ENCODE measurements at places on chromosomes 1 and 21.
A peak's percentile ranks its signal among the peaks of the same experiment; 100 is the strongest.

GRCh38 chr21:38310646-38311485, 54.1 kb downstream of the KCNJ15 start:
- no peak for DNase-seq

DNA sequence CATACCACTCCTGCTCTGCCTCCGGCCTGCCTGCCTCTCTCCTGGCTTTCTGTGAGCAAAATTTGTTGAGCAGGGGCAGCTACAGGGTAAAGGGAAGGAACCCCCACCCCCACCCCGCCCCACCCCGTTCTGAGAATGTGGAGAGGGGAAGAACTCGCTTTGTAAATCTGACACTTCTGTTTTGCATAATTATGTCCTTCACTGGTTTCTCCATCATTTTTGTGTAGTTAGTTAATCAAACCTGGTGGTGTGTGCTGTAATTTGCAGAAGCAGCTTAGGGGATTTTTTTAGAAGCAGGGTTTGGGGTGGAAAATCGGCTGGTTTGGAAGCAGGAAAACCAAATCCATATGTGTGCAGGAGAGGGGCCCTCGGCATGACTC, 58.1 kb upstream of the TMEM51 start:
- no peak for DNase-seq

DNA sequence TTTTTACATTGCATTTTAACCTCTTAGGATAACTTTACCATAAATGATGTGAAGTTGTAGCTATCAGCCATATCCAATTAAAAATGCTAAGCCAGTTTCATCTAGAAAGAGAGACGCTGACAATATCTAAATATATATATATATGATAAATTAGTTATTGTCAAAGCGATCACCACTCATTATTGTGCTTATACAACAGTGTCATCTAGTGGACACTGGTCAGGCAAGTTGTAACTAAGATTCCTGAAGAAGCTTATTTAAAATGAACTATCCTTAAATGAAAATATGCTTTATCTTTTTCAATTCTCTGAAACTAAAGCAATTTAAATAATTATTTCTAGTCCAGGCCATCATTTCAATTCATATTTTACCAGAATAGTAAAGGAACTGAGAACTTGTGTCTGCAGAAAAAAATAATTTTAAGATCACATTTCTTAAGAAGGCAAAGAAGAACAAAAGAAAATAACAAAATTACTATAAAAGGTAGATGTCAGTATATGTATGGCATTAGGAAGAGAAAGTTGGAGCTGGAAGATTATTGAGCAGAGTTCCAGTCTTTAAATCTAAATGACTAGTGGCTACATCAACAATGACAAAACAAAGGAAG, 193.3 kb upstream of the SNX7 start:
- no peak for DNase-seq

- no peak for DNase-seq
Observed at GRCh38 chr1:6807782-6808181, 22.5 kb downstream of the CAMTA1 start.

- no peak for DNase-seq
Observed at GRCh38 chr1:71561206-71561605, 480.4 kb upstream of the ZRANB2 start.

- no peak for DNase-seq
Observed at GRCh38 chr1:47575855-47576757, 138.3 kb downstream of the FOXD2 start.

DNA sequence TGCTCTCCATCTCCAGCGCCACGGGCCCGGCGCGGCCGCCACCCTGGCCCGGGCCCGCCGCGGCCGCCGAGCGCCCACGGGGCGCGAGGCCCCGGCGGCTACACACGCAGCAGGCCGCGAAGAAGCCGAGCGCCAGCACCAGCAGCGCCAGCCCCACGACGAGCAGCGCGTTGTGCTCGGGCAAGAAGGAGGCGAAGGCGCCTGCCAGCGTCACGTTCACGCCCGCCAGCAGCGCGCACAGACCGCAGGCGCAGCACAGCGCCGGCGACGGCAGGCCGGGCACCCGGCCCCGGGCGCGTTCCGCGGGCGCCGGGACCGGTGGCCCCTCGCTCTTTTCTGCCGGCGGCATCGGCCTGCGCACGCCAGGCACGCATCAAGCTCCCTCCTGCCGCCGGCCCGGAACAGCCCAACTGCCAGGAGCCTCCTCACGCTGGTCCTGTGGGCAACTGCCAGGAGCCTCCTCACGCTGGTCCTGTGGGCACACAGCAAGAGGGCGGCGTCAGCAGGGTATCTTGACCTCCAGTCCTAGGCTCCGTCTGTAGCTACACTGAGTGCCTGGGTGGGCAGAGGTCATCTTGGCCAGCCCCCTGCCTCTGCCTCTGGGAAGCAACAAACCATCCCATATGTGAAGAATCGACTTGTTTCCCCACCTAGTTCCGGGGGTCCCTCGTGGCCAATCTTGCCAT, 18.1 kb downstream of the KNCN start:
- DNase-seq, result peak; percentile 55

All from activated CD4-positive, alpha-beta T cell treated with anti-CD3 and anti-CD28 coated beads for 4 hours (primary cell).